ENCODE measurements at places on chromosomes 16 and 17. TPM values are rescaled to one million over a fixed set of nuclear protein-coding genes. Genes with fewer than 3 reads are reported as not detected.
A peak's percentile ranks its signal among the peaks of the same experiment; 100 is the strongest.

DNA sequence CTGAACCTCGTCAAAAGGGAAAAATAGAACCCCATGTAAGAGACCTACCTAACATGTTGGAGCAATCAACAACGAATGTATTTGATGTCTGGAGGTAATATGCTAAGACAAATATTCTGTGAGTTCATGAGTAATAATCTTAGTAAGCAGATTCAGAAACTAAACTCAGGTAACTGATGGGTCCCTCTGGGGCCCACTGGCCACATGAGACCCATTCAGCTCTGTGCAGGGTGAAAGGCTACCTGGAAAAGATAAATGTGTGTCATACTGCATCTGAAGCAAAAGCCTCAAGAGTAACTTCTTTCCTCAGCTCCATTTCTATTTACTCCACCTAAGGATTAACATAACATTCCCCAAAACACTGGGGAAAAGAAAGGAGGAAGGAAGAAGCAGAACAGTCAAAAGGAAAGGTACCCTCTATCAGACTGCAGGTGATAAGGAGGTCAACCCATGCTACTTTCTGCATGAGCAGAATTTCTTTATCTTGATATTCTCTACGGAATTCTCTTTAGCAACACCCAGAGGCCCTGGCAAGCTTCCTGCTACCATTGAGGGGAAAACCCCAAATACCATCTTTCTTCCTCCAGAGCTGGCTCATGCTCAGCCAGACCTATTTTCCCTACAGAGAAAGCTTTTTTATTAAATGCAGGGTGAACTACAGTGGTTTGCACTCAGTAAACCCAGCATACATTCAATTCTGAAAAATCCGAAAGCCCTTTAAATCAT is 37.7 kb upstream of the ABCA6 start:
- no peak for DNase-seq

The LAT gene
- 32.7 TPM for total RNA-seq

The ZDHHC7 gene
- 53.6 TPM for total RNA-seq

DNA sequence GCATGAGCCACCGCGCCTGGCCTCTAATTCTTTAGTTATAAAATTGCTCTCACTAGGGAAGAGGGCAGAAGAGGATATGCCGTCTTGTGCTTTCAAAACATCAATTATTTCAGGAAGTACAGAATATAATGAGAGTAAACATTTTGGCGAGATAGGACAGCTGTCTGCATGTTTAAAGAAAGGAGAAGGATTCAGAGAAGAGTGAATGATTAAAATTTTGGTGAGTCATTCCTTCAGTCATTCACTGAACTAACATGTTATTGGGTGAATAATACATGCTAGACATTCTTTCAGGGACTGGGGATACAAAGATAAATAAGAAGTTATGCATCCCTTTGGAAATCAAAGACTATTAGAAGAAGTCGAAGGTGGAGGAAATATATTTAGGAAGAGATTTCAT is 590.3 kb upstream of the GOT2 start:
- no peak for DNase-seq

The DNASE1L2 gene
- total RNA-seq, result 3.7 TPM

The C16orf87 gene
- total RNA-seq, result 3.5 TPM

DNA sequence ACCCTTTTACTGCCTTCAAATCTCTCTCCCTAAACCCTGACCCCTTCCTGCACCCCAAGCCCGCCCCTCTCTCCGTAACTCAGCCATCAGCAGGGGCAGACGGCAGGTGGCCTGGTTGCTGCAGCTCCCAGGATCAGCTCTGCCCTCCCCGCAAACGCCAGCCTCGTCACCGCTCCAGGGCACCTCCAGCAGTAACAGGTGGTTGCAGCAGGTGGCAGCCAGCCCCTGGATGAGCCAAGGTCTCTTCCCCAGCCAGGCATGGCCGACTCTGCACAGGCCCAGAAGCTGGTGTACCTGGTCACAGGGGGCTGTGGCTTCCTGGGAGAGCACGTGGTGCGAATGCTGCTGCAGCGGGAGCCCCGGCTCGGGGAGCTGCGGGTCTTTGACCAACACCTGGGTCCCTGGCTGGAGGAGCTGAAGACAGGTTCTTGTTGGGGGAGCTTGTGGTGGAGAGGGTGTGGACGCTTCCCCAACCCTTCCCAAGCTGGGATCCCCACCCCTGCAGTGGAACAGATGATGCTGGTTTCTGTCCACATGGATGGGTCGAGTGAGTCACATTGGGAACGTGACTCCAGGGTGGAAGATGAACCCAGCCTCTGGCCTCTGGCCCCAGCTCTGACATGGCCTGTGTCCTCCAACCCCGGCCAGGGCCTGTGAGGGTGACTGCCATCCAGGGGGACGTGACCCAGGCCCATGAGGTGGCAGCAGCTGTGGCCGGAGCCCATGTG is 558 bp downstream of the HSD3B7 start:
- DNase-seq, result peak; percentile 27

The BEAN1 gene
- not detected for total RNA-seq

- DNase-seq, result no peak
Observed at GRCh38 chr17:46736100-46736499, 82.4 kb downstream of the WNT3 start.

Measured in HT1080 (cell line).